B cell (primary cell): ENCODE measurements at places on chromosomes 11 and 22. TPM values are rescaled to one million over a fixed set of nuclear protein-coding genes. Genes with fewer than 3 reads are reported as not detected.

GRCh38 chr11:113974741-113975470 lies at the start of gene HTR3A:
Gene HTR3A, plus strand, starts transcription at chr11:113975108. Its CDS starts 218 bp downstream, at chr11:113975326.
- H3K36me3 ChIP-seq = no peaks in the 10 kb centered on the region
- peaks cover 56% of the 10 kb centered on the region for H3K4me1 ChIP-seq
- H3K4me3 ChIP-seq = no peak within 1 kb of the TSS

DNA sequence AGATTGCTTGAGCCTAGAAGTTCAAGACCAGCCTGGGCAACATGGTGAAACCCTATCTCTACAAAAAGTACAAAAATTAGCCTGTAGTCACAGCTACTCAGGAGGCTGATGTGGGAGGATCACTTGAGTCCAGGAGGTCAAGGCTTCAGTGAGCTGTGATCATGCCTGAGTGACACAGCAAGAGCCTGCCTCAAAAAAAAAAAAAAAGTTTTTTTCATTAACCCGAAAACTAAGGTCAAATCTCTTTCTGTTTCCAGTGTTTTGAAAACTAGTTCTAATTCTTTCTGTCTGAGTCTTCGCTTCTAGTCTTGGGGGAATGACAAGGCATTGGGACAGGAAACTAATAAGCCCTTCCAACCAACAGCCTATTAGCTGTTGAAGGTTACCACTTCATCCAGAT lies 57.6 kb downstream of the LIF start:
- no peaks in the 10 kb centered on the region for H3K36me3 ChIP-seq
- H3K27me3 ChIP-seq = no peaks in the 10 kb centered on the region
- H3K4me1 ChIP-seq = peaks cover 11% of the 10 kb centered on the region
- no peak overlapping the region for H3K27ac ChIP-seq
- no peak for DNase-seq
- H3K4me3 ChIP-seq = no peak overlapping the region

The P2RX3 gene
- total RNA-seq = not detected in 2 replicates

The MS4A3 gene
- not detected in 2 replicates for total RNA-seq

DNA sequence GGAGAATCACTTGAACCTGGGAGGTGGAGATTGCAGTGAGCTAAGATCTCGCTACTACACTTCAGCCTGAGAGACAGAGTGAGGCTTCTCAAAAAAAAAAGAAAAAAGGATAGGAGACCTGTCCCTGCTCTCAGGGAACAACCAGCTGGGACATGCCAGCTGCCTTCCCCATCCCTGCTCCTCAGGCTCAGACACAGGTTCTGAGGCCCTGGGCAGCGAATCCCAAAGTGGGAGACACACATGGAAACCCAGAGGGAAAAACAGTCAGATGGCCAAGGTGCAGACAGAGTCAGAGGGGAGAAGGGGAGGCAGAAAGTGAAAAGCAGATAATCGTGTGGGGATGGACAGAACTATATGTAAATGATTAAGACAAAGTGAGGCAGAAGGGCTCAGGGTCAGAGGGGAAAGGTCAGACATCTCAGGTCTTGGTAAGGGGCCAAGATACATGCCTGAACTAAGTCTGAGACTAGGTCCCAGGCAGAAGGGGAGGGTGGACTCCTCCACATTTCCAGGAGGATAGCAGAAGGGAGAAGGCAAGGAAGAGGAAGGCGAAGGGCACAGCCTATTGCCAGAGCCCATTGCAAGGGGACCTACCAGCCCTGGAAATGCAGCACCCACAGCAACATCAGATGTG lies 14.2 kb downstream of the STARD10 start:
- no peaks in the 10 kb centered on the region for H3K27me3 ChIP-seq
- H3K4me3 ChIP-seq = no peak overlapping the region
- no peak for DNase-seq

The C22orf42 gene
- not detected in 2 replicates for total RNA-seq

DNA sequence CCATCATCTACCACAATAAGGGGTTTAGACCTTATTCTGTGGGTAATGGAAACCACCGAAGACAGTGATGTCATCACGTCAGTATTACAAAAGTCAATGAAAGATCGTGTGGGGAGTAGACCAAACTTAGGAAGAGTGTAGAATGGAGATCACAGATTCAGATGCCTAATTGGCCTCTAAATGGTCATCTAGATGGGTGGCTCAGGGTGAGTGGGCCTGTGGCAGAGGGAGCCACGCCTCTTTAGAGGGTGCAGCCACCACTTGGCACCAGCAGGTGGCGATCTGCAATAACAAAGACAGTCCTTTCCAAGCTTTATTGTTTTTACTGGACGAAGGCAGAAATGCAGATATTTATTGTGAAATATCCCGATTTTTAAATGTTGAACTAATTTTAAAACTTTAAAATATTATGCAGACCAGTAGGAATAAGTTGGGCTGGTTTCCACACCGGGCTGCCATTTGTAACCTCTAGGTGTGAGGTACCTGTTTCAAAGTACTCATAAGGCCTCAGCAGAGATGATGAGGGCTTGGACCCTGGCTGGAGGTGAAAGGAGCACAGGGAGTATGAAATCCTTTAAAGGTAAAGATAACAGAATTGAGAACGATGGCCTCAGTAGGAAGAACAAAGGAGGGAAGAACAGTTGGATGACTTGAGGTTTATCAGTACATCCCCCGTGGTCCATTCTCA lies 222.0 kb downstream of the DBX1 start:
- no peak overlapping the region for H3K27ac ChIP-seq
- H3K4me3 ChIP-seq = no peak overlapping the region
- H3K27me3 ChIP-seq = no peaks in the 10 kb centered on the region

DNA sequence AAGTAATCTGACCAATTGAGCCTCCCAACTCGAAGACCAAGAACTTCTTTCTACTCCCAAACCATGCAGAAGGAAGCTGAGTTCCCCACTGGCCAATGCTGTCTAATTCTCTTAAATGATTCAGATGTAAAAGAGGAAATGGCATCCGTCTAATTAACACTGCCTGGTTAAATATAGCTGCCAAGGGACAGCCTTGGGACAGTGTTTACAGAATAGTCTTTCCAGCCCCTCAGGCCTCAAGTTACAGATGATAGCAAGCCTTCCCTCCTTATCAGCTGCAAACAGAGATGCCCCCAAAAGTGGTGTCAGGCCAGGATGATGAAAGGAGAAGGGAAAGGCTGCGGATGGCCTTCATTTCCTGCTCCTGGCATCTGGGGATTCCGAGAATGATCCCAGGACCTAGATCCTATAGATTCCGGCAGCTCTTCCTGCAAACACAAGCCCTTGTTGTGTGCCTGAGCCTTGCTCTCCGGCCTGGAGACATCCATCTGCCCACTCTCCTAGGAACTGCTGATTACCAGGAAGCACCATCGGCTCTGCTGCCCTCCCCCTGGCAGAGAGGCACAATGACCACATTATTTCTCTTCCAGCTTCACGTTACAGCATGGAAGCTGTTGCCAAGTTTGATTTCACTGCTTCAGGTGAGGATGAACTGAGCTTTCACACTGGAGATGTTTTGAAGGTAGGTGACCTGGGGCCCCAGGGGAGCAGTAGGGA lies 13.5 kb upstream of the TMA7B start:
- H3K4me1 ChIP-seq = peaks cover 76% of the 10 kb centered on the region
- DNase-seq = peak; percentile 60
- H3K27ac ChIP-seq = peak overlapping the region; percentile 40
- H3K36me3 ChIP-seq = peaks cover 9% of the 10 kb centered on the region

DNA sequence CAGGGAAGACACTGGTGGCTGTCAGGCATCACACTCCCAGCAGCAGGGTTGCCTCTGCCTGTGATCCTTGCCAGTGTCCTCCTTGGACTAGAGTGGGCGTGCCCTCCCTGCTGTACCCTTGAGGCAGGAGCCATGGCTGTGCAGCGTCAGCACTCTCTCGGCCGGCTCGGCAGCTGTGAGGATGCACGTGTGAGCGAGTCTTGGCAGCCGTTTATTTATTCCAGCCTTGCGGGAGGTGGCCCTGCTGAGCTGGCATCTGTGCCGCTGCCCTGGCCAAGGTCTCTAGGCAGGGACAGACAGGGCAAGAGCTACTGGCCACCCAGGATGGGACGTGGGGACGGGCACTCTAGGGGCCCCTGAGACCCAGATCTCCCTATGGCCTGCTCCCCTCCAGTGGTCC lies 33.9 kb downstream of the TSPAN4 start:
- DNase-seq = no peak
- H3K4me1 ChIP-seq = no peaks in the 10 kb centered on the region
- H3K27ac ChIP-seq = no peak overlapping the region
- no peak overlapping the region for H3K4me3 ChIP-seq

GRCh38 chr11:20672575-20672974 lies 3.2 kb downstream of the NELL1 start:
- H3K36me3 ChIP-seq = no peaks in the 10 kb centered on the region
- H3K4me3 ChIP-seq = no peak overlapping the region
- no peak for DNase-seq
- H3K4me1 ChIP-seq = peaks cover 11% of the 10 kb centered on the region
- peaks cover 18% of the 10 kb centered on the region for H3K27me3 ChIP-seq

GRCh38 chr11:66012946-66013761 lies 1.3 kb downstream of the CST6 start:
- H3K27me3 ChIP-seq = no peaks in the 10 kb centered on the region
- no peak overlapping the region for H3K4me3 ChIP-seq
- peaks cover 13% of the 10 kb centered on the region for H3K4me1 ChIP-seq
- no peaks in the 10 kb centered on the region for H3K36me3 ChIP-seq
- no peak for DNase-seq

The TTLL12 gene
- 19.9 and 21.3 TPM in 2 replicates for total RNA-seq

DNA sequence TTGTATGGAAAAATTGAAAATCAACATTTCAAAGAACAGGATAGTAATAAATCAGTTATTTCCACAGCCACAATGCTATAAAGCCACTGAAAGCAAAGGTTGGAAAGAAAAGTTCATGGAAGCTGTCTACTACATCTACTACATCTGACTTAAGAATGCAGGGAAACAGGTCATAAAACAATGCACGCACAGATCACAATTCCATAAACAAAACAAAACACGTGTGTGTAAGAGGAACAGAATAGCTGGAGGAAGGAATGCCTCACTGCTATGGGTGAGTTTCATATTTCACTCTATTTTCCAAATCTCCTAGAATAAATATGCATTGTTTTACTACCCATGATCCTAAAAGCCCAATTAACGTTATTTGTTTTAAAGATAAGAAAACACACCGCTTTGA lies 66.3 kb downstream of the NCAPD3 start:
- no peak for DNase-seq
- H3K4me3 ChIP-seq = no peak overlapping the region
- H3K27ac ChIP-seq = no peak overlapping the region

The MMP10 gene
- not detected in 2 replicates for total RNA-seq

The PLAAT5 gene
- total RNA-seq = not detected in 2 replicates

- DNase-seq = no peak
- H3K4me3 ChIP-seq = no peak overlapping the region
Measured at GRCh38 chr11:7906481-7906880, 24.6 kb downstream of the OR10A6 start.

- no peaks in the 10 kb centered on the region for H3K36me3 ChIP-seq
- DNase-seq = peak; percentile 40
- H3K4me1 ChIP-seq = peaks cover 41% of the 10 kb centered on the region
- no peak overlapping the region for H3K4me3 ChIP-seq
- peak overlapping the region; percentile 3 for H3K27ac ChIP-seq
- H3K27me3 ChIP-seq = no peaks in the 10 kb centered on the region
Measured at GRCh38 chr22:43001271-43002201, 13.4 kb downstream of the PACSIN2 start.

DNA sequence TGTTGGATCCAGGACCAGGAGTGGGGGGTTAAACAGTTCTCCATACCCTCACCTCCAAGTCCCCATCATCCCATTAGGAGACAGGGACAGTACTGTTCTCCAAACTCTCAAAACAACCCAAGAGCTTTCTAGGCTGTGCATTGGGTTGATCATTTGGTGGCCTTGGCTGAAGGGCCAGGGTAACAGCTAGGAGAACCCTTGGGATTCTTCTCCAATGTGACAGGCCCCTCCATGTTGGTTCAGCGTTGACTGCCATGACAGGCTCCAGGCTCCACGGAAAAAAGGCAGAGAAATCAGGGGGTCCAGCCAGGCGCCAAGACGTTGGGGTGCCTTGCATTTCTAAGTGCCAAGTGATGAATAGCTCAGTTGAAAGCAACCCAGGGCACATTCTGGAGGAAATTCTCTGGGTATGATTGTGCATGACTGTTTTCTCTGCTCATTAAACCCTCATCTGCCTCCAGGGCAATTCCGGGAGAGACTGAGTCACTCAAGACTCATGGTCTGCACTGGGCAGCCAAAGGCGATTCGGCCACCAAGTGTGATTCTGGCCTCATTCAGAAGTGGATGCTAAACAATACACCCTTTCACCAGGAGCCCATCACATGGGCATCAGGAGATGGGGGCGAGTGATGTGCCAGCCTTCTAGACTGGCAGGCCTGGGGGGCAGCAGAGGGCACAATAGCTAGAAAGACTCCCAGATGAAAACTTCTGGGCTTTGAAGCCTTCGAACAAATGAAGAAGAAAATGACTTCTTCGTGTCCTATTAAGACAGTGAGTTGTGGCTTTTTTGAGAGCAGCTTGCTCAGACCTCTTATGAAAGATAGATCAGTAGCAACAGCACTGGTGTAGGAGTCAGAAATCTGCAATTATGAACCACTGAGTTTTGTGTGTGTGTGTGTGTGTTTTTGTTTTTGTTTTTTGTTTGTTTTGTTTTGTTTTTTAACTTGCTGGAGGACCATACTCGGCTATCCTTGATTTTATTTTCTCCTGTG lies 27.7 kb downstream of the CD44 start:
- H3K27me3 ChIP-seq = no peaks in the 10 kb centered on the region
- H3K4me3 ChIP-seq = peak overlapping the region; percentile 39
- peak overlapping the region; percentile 96 for H3K27ac ChIP-seq

GRCh38 chr11:44113018-44113417 lies 17.5 kb downstream of the EXT2 start:
- no peaks in the 10 kb centered on the region for H3K27me3 ChIP-seq
- no peak overlapping the region for H3K4me3 ChIP-seq
- peaks cover 4% of the 10 kb centered on the region for H3K4me1 ChIP-seq
- no peaks in the 10 kb centered on the region for H3K36me3 ChIP-seq
- no peak overlapping the region for H3K27ac ChIP-seq

The ROM1 gene
- 0.68 and 2.0 TPM in 2 replicates for total RNA-seq

The CRYBA4 gene
- not detected in 2 replicates for total RNA-seq

GRCh38 chr22:26584010-26584409 lies 5.9 kb downstream of the TPST2 start:
- peaks cover 35% of the 10 kb centered on the region for H3K4me1 ChIP-seq
- H3K4me3 ChIP-seq = no peak overlapping the region
- no peak for DNase-seq
- no peaks in the 10 kb centered on the region for H3K27me3 ChIP-seq
- peaks cover 3% of the 10 kb centered on the region for H3K36me3 ChIP-seq

DNA sequence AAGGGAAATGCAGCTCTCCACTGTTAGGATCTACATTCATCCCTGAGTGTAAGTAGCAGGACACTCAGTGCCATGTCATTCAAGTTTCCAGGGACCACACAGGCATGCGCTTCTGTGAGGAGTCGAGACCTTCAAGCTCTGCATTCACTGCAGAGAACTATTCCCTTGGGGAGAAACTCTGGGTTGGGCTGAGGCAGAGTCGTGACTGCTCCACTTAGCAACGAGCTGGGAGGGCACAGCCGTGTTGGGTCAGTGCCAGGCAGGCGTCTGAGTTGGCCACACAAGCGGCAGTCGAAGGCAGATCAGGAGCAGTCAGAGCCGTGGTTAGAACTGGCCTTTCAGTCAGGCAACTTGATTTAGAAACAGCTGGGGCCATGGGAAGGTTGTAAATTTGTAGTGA lies 14.7 kb downstream of the MPEG1 start:
- no peaks in the 10 kb centered on the region for H3K27me3 ChIP-seq
- no peak overlapping the region for H3K27ac ChIP-seq
- DNase-seq = no peak
- peaks cover 64% of the 10 kb centered on the region for H3K36me3 ChIP-seq
- peaks cover 47% of the 10 kb centered on the region for H3K4me1 ChIP-seq

- no peaks in the 10 kb centered on the region for H3K27me3 ChIP-seq
- peaks cover 40% of the 10 kb centered on the region for H3K36me3 ChIP-seq
- DNase-seq = no peak
- H3K4me3 ChIP-seq = no peak overlapping the region
Measured at GRCh38 chr11:65867284-65868071, 5.1 kb downstream of the EFEMP2 start.
